Effector memory CD4-positive, alpha-beta T cell (primary cell): ENCODE measurements at places on chromosomes 4 and X.

DNA sequence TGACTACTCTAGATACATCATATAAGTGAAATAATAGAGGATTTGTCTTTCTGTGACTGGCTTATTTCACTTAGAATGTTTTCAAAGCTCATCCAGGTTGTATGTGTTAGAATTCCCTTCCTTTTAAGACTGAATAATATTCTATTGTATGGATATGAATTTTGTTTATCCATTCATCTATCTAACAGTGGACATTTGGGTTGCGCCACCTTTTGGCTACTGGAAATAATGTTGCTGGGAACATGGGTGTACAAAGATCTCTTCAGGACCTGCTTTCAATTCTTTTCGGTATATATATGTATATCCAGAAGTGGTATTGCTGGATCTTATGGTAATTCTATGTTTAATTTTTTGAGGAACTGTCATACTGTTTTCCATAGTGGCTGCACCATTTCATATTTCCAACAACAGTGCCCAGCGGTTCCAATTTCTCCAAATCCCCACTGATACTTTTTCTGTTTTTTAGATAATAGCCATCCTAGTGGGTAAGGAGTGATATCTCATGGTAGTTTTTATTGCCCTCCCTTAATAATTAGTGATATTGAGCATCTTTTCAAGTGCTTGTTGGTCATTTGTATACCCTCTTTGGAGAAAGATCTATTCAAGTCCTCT, 3.4 kb upstream of the SCD5 start:
- DNase-seq: no peak

DNA sequence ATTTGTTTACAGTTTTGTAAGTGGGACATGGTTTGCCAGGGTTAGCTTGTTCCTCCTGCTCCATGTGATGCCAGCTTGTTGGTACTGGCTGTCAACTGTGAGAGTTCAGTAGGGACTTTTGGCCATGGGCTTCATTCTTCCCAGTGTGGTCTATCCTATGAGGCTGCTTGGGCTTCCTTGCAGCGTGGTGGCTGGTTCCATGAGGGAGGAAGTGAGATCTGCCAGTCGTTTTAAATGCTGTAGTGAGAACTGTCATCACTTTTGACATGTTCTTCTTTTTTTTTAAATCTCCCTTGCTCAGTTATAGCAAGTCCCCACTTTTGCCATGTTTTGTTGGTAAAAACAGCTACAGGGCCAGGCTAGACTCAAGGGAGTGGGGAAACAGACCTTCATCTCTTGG, 15.9 kb downstream of the NSD2 start:
- DNase-seq: no peak

GRCh38 chr4:99811850-99812249, 4.8 kb upstream of the DAPP1 start:
- no peak for DNase-seq

DNA sequence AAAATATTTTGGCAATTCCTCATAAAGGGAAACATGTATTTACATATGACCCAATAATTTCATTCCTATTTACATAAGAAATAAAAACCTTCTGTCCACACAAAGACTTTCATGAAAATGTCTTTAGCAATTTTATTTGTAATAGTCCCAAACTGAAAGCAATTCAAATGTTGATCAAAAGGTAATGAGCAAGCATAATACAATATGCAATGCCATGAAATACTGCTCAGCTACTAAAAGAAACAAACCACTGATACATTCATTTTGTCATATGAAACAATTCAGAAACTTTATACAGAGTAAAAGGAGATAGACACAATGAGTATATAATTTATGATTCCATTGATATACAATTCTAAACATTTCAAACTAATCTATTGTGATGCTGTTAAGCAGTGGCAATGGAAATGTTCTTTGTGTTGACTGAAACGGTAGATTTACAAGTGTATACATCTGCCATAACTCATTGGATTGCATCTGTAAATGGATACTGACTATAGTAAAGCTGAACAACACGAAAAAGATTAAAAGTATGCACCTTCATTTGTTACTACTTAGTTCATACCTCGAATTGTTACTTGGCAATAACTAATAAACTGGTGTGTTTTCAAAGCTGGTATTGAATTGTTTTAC, 335.6 kb downstream of the GASK1B start:
- DNase-seq: no peak

GRCh38 chr4:14008494-14008893, 381.0 kb upstream of the BOD1L1 start:
- DNase-seq: no peak

- DNase-seq: no peak
These were observed 29.3 kb downstream of the INTS12 start for GRCh38 chr4:105679186-105679585.

DNA sequence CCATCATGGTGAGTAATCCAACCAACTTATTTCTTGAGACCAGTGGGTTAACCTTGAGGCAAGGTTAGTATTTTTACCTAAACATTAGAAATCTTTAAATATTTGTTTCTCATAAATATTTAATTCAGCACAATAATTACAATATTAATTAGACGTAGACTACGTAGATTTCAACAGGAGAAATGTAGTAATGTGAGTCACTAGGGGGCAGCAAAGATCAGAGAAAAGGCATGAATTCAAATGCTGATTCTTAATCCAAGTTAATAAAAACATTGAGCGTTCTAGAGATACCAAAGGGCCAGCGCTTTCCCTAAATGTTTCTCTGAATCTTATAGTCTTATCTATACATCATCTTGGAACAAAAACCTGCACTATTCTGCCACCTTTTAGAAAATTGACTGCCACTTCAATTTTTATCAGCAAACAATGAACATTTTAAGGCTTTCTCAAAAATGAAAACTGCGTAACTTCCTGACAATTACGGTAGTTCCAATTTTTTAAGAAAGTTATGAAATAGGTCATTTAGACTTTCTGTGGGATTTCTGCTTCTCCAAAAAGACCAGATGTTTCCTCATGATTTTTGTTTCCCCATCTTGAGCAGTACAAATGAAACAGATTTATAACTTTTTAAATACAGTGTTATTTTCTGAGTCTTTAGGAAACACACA, 180.7 kb downstream of the GASK1B start:
- no peak for DNase-seq
